ENCODE measurements at places on chromosomes 5 and 9.

DNA sequence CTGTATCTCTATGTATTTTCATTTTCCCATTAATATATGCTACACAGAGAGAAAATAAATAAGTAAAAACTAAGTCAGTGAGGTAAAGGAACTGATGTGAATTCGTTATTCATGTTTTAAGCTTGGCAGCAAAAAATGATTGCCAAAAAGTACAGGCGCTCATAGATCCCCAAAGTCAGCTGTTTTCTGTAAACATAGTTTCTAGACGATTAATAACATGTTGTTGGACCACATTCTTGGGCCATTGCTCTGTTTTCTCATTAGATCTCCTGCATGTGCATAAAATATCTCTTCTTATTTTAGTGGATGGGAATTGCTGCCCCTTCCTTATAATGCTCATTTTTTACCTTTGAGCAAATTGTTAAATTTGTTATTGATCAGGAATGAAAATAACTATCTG lies 215.2 kb downstream of the TLE1 start:
- DNase-seq = no peak

GRCh38 chr9:133341369-133342068 lies 5.5 kb upstream of the SURF6 start:
- no peak for DNase-seq

- no peak for DNase-seq
Measured at GRCh38 chr5:148791696-148792095, 34.7 kb upstream of the ADRB2 start.

GRCh38 chr5:91641730-91642350 lies 258.7 kb upstream of the ARRDC3 start:
- DNase-seq = no peak

DNA sequence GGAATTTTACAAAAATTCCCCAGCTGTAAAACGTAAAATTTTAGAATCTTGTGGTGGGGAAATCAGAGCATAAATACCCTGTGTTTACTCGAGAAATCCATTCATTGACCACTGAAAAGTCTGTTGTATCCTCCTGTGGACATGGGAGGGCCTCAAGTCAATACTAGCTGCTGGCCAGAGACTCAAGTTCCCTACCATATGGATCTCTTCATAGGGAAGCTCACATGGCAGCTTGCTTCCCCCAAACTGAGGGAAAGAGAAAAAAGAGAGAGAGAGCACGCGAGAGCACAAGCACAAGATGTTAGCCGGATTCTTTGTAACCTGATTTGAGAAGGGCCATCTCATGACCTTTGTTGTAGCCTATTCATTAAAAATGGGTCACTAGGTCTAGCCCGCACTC lies 591.9 kb downstream of the LRRC70 start:
- no peak for DNase-seq

DNA sequence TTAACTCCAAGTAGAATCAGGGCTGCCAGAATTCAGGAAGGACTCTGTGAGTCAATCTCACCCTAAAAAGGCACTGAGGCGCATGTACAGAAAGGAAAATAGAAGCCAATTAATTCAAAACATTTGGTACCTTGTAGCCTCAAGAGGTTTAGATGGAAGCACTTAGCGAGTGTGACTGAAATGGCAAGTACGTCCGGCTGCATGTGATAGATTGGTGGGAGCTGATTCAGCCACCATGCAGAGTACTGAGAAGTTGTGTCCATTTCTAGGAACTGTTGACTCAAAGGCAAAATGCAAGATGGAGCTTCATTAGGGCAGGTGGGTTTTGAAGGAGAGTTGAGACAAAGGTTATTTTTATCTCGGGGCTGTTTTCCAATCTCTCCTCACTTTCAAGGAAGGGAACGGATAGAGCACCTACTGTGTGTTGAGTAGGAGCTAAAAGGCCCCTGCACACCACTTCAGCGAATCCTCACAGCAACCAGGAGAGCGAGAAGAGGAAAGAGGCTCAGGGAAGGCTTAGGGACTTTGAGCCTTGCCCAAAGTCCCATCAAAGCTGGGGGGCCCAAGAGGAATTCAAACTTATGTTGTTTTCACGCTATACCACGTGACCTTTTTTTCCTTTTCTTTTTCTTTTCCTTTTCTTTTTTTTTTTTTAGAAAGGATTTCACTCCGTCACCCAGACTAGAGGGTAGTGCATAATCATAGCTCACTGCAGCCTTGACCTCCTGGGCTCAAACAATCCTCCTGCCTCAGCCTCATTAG lies 34.6 kb upstream of the CPEB4 start:
- no peak for DNase-seq

DNA sequence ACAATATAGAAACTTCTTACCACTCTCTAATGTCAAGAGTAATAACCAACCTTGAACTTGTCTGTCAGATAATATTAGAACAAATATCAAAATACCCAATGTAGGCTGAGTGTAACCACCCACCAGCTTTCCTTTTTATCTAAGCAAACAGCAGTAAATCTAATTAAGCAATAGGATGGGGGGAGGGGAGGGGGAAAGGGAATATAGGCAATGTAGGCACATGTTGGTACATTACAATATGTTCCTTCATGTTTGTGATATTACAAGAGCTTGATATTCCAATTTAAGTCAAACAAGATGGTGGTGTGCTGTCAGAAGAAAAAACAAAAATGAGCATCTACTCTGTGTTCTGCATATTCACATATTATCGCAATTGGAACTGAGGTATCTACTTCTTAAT lies 158.2 kb downstream of the DENND1A start:
- DNase-seq = no peak

DNA sequence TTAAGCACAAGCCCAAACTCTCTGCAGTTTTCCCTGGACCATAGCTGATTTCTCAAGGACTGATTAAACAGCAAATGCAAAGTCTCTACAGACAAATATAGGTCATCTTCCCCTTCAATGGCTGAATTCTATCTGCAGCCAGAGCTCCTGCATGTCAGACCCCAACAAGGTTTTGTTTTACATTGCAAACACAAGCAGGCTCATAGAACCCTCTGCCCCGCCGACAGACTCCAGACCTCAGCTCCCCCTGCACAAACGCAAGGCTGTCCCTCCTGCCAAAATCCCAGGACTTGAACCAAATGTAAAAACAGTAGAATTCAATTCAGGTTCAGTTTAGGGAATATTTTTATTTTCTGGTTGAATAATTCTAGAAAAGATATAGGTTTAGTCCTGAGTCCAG lies 526.7 kb upstream of the TRPC7 start:
- no peak for DNase-seq

DNA sequence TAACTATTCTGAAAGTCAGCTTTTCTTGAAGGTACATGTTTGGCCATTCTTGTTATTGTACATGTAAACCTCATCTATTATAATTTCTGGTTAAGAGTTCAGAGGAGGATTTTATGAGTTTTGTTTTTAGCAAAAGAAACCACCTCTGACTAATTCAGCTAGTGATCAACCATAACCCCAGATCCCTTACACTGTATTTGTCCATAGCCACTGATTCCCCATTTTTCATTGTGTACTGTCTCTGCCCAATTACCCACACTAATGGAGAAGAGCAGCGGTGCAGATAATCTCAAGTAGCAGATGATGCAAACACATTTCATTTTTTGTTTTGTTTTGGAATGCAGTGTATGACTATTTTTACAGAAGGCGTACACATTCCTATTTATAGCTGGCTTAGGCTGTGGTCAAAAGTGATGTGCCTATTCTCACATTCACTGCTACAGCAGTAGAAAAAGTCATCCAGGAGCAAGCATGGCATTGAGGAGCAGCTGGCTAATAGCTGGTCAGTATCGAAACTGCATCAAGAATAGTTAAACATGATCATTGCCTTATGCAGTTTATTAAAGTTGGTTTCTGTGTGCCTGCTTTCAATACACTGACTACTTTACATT lies 988.3 kb downstream of the DTWD2 start:
- DNase-seq = no peak

DNA sequence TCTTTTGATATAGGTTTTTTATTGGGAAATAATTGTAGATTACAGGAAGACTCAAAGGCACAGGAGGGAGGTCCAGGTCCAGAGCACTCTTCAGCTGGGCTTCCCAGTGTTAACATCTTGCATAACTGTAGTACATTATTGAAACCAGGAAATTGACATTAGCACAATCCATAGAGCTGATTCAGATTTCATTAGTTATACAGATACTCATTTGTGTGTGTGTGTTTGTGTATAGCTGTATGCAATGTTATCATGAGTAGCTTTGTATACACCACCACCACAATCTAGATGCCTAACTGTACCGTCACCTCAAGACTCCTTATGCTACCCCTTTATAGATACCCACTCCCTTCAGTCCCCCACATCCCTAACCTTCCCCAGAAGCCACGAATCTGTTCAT lies 47.9 kb downstream of the SLC36A1 start:
- DNase-seq = no peak

- DNase-seq = no peak
Measured at GRCh38 chr5:159961176-159962160, 45.2 kb downstream of the ADRA1B start.

- DNase-seq = no peak
Measured at GRCh38 chr5:100827481-100827889, 75.6 kb downstream of the ST8SIA4 start.

GRCh38 chr5:162638849-162639248 lies 571.3 kb downstream of the GABRG2 start:
- no peak for DNase-seq

- no peak for DNase-seq
Measured at GRCh38 chr5:38424148-38425060, 132.0 kb downstream of the LIFR start.

GRCh38 chr9:107914151-107914550 lies 424.6 kb upstream of the KLF4 start:
- DNase-seq = no peak

- DNase-seq = no peak
Measured at GRCh38 chr5:468401-468800, 25.4 kb downstream of the EXOC3 start.

- DNase-seq = no peak
Measured at GRCh38 chr9:133158695-133159094, 5.0 kb downstream of the GBGT1 start.

DNA sequence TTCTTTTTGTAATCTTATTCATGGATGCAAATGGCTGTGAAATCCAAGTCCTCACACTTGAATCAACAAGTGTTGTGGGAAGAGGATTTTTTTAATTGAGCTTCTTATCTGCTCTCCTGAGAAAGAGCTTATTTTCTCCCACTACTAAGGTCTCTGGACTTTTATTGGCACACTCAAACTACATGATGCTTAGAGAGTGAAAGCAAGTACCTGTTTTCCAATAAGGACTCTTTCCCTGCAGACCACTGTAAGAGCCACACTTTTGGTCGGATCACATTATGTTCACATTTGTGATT lies 546.4 kb upstream of the ARRDC3 start:
- DNase-seq = no peak

DNA sequence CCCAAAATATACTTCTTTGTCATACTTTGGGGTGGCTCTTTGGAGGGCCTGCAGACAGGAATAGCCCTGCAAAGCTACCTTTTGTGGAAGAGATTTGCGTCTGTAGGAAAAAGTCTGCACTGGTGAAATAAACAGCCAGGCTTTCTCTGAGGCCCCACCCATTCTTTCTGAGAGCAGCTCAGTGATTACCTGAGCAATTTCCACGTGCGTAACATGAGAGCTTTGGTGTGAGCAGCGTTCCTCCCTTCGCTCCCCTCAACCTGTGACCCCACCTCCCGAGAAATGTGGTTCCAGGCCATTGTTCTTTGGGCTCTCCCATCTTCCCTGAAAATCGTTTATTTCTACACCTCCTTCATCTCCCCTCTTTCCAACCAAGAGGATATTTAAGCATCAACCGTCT lies 23.8 kb upstream of the FBP1 start:
- DNase-seq = no peak

- no peak for DNase-seq
Measured at GRCh38 chr9:21590058-21590996, 108.2 kb upstream of the IFNE start.

DNA sequence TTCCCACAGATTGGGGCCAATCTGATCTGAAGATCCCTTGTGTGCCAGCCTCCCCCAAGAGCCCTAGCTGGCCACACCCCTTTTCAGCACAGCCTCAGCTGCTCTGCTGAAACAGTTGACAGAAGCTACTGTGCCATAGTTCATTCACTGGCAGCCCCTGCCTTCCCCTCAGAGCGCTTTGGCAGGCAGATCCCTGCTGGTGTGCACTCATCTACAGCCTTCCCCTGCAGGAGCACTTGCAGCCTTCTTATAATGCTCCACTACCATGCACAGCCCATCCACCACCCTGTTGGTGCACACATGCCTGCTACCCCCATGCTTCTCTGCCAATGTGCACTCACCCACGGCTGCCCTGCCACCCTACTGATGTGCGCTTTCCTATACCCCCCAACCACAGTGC lies 471.3 kb downstream of the MTRR start:
- no peak for DNase-seq

GRCh38 chr5:132103332-132103951 lies 29.9 kb downstream of the CSF2 start:
- DNase-seq = no peak

DNA sequence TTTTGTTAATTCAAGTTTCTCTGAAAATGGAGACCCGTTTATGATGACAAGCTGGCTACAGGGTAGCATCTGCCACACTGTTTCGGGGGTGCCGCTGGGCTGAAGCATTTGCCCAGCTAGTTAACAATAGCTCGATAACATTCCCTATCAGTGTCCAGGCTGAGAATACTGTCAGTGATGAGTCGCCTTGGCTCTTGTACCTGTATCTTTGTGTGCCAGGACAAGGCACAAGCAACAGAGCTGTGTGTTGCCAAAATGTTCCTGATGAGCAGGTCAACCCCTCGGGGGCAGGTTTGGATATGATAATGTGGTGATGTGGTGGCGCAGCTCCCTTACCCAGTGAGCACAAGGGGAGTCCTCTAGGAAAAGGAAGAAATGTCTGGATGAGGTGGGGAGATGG lies 7.0 kb downstream of the TGFBI start:
- no peak for DNase-seq

DNA sequence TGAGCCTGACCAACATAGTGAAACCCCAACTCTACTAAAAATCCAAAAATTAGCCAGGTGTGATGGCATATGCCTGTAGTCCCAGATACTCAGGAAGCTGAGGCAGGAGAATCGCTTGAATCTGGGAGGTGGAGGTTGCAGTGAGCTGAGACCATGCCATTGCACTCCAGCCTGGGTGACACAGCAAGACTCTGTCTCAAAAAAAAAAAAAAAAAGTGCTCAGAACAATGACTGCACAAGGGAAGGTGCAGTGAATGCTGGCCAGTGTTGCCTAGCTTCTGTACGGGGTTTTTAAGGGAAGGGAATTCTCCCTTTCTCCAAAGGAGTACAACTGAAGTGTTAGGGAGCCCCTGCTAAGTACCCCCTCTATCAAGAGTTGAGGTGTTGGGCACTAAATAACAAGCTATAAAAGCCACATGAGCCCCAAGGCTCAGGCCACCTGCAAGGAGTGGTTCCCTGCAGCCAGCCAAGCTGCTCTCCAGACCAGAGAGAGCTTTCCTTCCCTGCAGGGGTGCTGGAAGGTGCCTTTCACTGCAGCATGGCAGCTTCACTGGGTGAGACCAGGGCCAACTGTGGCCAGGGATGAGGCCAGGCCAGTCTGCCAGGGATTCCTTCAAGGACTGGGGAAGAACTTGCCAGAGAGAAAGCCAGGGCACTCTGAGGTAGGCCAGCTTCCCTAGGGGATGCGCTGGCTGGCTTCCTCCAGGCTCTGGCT lies 14.8 kb downstream of the GADD45G start:
- no peak for DNase-seq

GRCh38 chr5:56522169-56522568 lies 289.0 kb upstream of the ANKRD55 start:
- no peak for DNase-seq

Measured in stimulated activated CD8-positive, alpha-beta memory T cell treated with anti-CD3 and anti-CD28 coated beads, Interleukin-4, amount 100 ng/mL, for 1 hour (primary cell).